T follicular helper cell (primary cell): ENCODE measurements at places on chromosomes 12 and 14.

- DNase-seq: no peak
Measured at GRCh38 chr12:22481547-22482104, 62.7 kb downstream of the C2CD5 start.

DNA sequence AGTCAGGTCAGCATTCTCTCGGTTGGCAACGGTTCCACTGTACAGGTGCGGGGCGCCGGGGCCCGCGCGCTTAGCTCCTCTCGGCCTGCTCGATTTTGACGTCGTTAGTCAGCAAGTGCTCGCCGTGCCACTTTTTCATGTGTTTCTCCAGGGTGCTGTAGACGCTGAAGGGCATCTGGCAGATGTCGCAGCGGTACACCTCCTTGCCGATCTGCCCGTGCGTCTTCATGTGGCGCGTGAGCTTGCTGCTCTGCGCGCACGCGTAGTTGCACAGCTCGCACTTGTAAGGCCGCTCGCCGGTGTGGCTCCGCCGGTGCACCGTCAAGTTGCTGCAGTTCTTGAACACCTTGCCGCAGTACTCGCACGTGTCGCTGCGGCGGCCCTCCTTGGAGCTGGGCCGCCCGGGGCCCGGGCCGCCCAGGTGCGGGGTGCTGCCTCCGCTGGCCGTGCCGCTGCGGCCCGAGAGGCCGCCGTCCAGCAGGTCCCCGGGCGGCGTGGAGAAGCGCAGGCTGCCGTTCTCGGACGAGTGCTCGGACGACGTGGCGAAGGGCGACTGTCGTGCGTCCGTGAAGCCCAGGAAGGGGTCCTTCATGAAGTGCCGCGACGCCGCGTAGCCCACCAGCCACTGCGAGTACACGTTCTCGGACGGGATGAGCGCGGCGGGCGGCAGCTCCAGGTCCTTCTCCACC lies 97.8 kb downstream of the BCL11B start:
- no peak for DNase-seq

DNA sequence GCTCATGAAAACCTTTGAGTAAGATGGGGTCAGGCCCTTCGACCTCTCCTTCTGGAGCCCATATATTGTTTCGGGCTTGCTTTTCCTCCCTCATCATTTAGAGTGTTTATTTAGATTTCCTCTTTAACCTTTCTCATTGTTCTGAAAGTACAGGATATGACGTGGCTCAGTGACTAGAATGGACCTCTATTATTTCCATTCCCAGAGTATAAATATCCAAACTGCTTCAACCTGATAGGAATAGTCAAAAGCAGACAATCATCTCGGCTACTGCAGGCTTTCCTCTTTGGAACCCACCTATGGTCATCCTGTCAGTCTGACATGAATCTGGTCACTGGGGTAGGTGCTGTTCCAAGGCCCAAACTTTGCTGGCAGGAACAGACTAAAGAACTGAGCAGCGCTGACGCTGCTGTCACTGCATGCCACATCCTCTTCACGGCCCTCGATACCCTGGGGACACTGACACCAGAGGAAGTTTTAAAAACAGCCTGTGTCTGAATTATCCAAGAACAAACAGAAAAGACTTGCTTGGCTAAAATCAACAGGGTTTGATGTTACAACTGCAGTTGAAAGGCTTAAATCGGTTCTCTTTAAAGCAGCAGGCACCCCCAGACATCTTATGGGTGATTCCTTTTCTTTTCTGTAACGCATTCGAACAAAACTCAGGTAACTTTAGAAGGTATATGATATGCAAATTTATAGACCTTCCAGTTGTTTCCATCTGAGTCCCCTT lies 5.0 kb upstream of the DDX47 start:
- peak; percentile 43 for DNase-seq

- no peak for DNase-seq
Measured at GRCh38 chr14:71482671-71483070, 449.6 kb upstream of the RGS6 start.

DNA sequence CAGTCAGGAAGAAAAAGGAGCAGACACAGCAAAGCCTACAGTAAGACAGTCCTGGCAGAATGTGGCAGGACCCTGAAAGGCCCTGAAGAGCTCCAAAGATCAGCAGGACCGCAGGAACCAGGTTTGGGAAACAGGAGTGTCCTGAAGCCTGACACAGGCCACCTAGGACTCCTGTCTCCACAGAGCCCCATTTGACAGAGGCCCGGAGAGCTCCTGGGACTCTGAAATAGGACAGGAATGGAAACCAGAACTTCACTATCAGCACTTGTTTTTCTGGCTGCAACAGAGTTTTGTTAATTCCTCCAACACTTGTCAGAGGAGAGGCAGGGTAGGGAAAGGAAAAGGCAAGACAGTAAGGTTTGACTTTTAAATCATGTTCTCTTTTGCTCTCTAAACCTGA lies 12.9 kb downstream of the STXBP6 start:
- DNase-seq: no peak
